ENCODE measurements at places on chromosomes 6 and 20.

- DNase-seq, result no peak
Measured at GRCh38 chr20:20241976-20242375, 125.9 kb upstream of the INSM1 start.

DNA sequence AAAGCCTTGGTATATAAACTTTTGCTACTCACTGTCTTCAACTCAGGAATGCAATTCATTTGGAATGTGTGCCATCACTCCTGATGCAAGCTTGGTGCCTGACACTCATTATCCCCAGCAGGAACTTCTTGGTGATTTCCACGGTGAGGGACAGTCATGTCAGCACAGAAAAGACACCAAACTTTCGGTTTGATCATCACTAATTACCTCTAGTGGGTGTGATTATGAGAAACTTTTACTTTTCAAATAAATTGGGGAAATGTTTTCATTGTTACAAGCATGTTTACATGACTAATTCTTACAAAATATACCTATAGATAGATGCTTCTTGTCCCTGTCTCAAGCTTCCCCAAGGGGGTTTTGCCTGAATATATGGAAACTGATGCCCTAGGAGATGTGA lies 40.9 kb downstream of the RPP40 start:
- DNase-seq, result no peak

- no peak for DNase-seq
Measured at GRCh38 chr6:140713495-140713894, 1339.0 kb upstream of the CITED2 start.

- DNase-seq, result no peak
Measured at GRCh38 chr20:22430746-22431168, 153.6 kb downstream of the FOXA2 start.

DNA sequence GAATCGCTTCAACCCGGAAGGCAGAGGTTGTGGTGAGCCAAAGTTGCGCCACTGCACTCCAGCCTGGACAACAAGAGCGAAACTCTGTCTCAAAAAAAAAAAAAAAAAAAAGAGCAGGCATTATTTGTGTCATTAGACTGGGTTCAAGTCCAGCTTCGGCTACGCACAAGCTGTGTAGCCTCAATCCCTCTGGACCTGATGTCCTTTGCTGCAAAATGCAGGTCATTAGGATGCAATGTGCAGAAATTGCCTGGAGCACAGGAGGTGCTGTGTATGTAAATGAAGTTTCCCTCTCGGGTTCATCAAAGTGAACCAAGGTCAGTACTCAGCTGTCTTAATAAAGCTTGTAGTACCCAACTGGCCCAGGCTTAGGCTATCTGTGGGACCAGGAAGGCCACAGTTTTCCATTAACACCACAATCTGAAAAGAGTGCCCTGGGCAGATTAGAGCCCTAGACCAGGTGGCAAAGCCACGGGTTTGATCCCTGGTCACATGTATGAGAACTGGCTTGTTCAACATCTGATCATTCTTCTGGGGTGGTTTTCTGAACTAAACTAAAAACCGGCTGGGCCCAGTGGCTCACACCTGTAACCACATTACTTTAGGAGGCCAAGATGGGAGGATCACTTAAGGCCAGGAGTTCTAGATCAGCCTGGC lies 155.3 kb downstream of the ZMYND8 start:
- no peak for DNase-seq

- DNase-seq, result no peak
Measured at GRCh38 chr6:31727717-31728671, 1.1 kb downstream of the DDAH2 start.

DNA sequence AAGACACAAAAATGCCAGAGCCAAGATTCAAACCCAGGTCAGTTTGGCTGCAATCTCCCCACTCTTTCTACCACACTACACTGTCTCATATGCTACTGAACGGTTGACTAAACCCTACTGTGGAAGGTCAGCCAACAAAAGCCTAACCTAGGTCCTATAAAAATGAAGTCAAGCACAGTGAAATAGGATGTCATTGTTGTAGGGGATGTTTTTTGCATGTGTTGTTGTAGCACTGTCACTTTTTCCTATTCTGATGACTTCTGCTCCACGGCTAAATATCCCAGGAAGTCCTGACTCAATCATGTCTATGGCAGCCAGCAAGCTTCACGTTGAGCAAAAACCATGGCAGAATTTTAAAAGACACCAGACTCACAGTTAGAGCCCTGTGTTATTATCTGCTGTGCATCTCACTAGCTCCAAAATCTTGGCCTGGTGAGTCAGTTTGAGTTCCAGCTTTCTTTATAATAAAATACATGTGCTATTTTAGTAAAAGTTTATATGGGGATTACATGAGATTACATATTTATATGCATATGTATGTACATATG lies 322.1 kb upstream of the NT5E start:
- no peak for DNase-seq

DNA sequence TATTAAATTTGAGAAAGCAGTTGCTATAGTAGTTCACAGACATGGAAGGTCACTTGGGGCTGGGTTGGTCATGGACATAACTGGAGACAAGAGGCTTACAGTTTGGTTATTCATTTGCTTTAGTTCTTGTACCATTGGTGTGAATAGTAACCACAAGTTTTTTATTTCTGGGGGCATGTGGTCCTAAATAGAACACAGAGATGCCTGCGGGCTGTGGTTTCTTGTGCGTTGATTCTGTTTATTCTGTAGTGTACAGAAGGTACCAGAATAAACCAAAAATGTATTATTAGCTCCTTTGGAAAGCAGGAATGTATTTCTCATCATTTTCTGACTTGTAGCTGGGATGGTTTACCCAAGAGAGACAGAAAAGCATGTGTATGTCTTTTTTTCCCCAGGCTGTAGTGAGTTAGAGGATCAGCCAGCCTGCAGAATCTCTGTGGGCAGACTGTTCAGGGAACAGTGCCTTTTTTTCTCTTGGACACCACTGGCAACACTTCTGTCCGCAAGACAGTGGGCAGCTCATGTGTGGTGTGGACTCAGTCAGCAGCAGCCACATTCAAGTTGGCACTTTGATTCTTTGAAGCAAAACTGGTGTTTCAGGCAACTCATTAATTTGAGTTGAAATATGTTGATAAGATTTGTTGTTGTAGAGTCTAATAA lies 122.1 kb downstream of the LRRC1 start:
- DNase-seq, result no peak

DNA sequence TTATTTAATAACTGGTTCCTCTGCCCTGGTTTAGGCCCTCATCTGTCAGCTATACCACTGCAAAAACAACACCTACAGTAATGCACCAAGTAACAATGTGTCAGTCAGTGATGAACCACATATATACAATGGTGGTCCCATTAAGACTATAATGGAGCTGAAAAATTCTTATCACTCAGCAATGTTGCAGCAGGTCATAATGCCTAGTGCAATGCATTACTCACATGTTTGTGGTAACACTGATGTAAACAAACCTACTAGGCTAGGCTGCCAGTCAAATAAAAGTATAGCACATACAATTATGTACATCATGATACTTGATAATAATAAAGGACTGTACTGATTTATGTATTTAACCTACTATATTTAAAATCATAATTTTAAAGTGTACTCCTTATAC lies 31.3 kb downstream of the RARS2 start:
- DNase-seq, result no peak

- peak; percentile 99 for DNase-seq
Measured at GRCh38 chr6:100426744-100427338, 37.9 kb downstream of the SIM1 start.

GRCh38 chr6:3075772-3076113 lies 7.4 kb downstream of the RIPK1 start:
- DNase-seq, result no peak

DNA sequence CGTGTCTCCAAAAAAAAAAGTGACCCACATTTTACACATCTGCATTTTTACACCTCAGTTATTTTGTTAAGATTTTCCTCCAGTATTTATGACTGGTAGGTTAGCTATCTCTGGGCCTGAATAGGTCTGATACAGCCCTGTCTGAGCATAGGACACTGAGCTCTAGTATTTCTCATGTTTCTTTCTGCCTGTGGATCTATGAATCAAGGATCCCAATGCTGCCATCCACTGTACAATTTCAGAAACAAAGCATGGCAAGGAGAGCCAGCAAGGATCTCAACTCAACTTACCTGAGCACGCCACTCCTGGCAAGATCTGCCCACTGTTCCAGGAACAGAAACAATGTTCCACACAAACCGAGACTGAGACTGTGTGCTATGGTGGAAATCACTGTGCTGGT lies 36.4 kb upstream of the ENPP5 start:
- no peak for DNase-seq

GRCh38 chr6:159493898-159494585 lies 199.0 kb downstream of the SOD2 start:
- DNase-seq, result no peak

- DNase-seq, result no peak
Measured at GRCh38 chr6:88722686-88723085, 240.7 kb downstream of the RNGTT start.

- no peak for DNase-seq
Measured at GRCh38 chr6:36068012-36068392, 40.4 kb downstream of the MAPK14 start.

DNA sequence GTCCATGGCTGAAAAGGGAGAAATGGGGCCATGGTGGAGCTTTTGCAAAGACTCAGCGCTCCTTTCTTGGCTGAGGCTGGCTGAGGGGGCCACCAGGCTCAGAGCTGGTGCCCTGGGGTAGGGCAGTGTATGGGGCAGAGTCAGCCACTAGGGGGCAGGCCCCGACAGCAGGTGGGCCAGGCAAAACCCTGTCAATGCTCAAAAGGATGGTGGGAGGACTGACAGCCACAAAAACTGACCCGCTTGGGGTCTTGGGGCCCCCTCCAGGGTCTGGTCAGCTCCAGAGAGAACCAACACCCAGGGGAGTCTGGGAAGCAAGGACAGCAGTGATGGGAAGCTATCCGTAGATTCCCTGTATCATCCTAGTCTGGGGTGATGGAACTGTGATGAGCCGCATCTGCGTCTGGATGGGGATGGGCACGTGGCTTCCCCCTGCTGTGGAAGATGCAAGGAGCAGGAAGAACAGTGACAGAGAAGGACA lies 306.9 kb downstream of the DHX35 start:
- no peak for DNase-seq

- DNase-seq, result no peak
Measured at GRCh38 chr6:142413111-142413510, 111.3 kb downstream of the ADGRG6 start.

GRCh38 chr6:110270165-110270564 lies 88.0 kb downstream of the METTL24 start:
- DNase-seq, result no peak

- no peak for DNase-seq
Measured at GRCh38 chr6:92719773-92720172, 699.6 kb downstream of the EPHA7 start.

DNA sequence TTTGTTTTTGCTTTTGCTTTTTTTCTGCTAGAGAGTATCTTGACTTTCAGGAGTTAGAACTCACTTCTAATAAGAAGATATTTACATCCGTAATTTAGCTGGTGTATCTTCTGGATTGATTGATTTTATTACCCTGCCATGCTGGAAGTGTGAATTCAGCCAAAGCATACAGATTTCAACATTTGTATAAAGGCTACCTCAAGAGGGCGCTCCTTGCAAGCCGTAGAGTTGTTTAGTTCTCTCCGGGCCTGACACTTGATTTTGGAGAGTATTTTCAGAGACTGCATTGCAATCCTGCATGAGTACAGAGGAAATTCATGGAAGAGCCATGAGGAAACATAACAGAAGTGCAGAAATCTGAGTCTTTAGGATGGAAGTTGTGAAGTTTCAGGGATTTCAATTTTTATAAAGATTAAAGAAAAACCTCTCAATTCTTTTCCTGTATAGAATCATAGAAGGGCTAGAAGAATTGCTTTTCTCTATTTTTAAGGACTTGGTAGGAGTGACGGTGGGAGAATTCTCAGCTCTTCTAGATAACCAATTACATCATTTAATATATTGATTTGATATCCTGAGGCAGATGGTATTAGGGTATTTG lies 66.7 kb upstream of the TIAM2 start:
- peak; percentile 22 for DNase-seq

GRCh38 chr6:129871221-129871620 lies 10.1 kb upstream of the TMEM244 start:
- no peak for DNase-seq

DNA sequence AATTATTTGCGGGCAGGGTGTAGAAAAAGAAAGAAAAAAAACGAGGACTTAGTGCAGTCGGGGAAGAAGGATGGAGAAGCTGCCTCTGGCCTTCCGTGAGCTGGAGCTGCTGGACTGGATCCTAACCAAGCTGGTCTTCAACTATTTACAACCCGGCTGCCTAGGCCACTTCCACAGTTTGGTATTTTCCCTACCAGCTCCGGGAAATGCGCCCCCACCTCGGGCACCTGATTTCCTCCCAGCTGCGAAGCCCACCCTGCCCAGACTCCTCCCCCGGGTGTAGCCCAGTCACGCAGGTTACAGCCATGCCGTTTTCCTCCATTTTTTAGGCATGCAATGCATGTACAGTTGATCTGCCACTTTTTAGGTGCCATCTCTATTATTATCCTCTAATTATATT lies 21.2 kb downstream of the THEMIS start:
- no peak for DNase-seq

DNA sequence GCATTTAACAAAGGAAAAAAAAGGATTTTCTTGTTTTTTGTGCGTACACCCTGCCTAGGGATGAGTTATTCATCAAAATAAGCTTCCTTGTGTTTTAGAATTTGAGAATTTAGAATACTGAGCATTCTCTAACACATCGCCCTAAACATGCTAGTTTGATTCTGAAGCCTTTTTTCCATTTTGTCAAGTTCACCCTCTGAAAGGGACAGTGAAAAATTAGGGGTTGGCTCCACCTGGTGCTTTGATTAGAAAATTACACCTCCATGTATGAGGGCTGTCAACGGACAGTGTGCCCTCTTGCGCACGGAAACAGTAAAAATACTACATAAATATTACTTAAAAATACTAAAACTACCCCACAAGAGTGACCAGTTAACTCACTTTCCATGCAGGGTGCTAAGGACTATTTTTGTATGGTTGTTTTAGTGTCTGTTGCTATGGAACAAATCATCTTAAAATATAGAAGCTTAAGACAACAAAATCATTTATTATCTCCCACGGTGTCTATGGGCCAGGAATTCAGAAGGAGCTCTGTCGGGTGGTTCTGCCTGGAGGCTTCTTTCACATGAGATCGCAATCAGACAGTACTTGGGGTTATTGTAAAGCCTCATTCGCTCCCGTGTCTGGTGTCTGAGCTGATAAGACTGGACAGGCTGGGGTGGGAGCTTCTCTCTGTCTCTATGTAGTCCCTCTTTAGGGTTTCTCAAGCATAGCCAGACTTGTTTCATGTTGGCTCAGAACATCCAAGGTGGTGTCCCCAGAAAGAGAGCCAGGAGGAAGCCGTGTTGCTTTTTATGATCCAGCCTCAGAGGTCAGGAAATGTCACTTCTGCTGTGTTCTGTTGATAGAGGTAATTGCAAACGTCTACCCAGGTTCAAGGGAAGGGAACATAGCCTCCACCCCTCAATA lies 41.1 kb upstream of the TMEM170B start:
- no peak for DNase-seq

- no peak for DNase-seq
Measured at GRCh38 chr6:34390531-34391472, 1.7 kb downstream of the NUDT3 start.
